ENCODE measurements at places on chromosomes 5 and 9.

DNA sequence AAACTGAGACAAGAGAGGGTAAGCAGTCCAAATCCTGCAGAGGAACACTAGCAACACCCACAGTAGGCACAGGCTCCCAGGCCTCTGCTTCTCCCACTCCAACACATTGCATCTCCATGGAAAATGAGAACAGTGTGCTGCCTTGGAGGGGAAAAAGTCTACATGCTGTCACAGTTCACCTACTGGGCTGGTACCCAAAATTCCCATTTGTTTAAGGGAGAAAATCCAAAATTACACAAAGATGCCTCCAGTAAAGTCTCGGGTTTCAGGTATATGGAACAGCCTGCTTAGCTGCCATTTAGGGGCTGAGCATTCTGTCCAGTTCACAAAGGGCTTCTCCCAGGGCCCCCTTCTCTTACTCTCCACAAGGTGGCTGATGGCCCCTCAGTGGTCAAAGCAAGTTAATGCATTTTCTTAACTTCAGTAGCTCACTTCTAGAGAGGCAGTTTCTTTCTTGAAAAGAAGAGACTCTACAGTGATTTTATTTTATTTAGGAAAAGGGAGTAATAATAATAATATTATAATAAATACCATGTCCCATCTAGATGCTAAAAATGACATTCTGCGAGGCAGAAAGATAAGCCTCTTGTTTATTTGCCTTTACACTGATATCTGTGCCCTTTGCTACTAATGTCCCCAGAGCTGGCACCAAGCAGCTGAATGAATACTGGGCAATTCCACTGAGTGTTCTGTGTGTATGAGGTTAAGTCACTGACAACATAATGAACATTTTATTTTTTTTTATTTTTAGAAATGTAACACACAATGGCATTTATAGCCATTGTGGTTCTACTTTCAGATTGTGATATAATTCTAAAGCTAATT lies 89.4 kb downstream of the RGS7BP start:
- peak; percentile 63 for DNase-seq

GRCh38 chr5:140590861-140591260 lies 26.2 kb downstream of the SLC35A4 start:
- DNase-seq, result no peak

- DNase-seq, result peak; percentile 46
Observed at GRCh38 chr5:96601715-96602244, 60.4 kb upstream of the CAST start.

- DNase-seq, result no peak
Observed at GRCh38 chr9:127853312-127854183, 910 bp downstream of the ENG start.

DNA sequence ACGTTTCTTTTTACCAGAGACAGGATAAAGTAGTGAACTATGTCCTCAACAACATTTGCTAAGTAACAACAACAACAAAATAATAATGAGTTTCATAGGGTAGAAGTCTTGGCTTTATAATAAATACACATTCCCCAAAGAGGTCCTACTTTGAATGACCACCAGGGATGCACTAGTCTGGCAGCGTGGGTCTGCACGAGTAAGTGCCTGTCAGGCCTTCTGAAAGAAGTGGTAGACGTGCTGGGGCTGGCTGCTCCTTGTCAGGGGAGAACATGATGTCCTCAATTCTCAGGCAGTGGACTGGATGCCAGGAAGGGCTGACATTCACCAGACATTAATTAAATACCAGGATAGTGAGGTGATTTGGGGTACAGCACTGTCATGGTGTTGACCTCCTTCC lies 331.1 kb downstream of the TMEM38B start:
- DNase-seq, result no peak

DNA sequence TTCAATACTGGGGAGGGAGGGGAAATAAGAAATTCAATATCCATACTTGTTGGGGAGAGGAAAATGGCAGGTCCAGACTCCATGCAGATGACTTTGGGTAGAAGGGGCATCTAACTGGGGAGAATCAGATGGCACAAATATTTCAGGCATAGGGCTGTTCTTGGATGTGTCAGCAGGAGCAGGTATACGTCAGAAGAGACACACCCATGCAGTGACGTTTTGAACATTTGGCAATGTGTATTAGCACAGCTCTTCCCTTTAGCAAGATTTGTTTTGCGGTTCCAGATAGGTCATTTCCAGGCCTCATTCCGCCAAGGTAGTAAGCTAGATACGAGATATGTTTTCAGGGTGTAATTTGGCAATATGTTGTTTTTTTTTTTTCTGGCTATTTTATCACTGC lies 187.2 kb upstream of the CDH10 start:
- DNase-seq, result no peak

GRCh38 chr9:749716-750115 lies 91.8 kb upstream of the DMRT1 start:
- DNase-seq, result no peak

GRCh38 chr5:141872496-141873356 lies 5.5 kb downstream of the PCDH1 start:
- DNase-seq, result no peak

DNA sequence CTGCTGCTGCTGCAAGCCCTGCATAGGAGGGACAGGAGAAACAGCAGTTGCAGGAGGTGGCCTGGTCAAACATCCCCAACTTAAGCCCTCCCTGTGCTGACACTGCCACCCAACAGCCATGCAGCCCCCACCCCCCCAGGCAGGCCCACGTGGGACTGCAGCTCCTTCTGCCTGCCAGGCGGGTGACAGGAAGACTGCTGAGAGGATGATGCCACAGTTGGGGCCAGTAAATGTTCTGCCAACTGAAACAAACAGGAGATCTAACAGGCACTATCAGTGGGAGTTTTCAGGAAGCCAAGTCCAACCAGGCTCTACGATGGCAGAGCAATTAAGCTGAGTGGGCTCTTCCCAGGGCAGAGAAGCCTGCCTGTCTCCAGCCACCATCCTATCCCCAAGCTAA lies 31.1 kb downstream of the DIRAS2 start:
- DNase-seq, result no peak

DNA sequence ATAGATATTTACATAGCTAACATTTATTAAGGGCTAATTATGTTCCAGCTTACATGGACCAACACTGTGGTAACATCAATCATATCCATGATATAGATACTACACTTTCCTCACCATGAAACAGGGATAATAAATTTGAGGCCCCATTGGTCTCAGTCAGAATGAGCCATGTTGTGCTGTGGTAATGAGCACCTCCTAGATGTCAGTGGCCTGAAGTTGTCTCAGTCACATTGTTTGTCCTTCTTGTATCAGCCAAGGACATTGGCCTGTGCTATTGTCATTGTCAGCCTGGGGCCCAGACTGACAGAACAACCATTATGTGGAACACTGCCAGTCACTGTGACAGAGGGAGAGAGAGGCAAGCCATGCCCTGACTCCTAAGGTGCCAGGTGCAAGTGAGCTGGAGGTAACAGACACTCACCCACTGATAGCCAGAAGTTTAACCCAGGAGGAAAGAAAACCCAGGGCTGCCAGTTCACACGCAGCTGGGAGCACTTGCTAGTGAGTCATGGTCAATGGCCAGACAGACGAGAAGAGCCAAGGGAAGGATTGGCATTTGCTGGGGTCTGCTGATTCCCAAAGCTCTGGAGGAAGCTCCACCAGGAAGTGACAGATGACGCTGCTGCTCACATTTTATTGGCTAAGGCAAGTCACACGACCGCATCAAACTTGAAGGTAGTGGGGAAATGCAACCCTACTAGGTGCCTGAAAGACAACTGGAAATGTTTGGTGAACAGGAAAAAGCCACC lies 224.2 kb downstream of the MELK start:
- no peak for DNase-seq

- DNase-seq, result no peak
Observed at GRCh38 chr5:170469414-170469813, 34.4 kb upstream of the KCNIP1 start.

DNA sequence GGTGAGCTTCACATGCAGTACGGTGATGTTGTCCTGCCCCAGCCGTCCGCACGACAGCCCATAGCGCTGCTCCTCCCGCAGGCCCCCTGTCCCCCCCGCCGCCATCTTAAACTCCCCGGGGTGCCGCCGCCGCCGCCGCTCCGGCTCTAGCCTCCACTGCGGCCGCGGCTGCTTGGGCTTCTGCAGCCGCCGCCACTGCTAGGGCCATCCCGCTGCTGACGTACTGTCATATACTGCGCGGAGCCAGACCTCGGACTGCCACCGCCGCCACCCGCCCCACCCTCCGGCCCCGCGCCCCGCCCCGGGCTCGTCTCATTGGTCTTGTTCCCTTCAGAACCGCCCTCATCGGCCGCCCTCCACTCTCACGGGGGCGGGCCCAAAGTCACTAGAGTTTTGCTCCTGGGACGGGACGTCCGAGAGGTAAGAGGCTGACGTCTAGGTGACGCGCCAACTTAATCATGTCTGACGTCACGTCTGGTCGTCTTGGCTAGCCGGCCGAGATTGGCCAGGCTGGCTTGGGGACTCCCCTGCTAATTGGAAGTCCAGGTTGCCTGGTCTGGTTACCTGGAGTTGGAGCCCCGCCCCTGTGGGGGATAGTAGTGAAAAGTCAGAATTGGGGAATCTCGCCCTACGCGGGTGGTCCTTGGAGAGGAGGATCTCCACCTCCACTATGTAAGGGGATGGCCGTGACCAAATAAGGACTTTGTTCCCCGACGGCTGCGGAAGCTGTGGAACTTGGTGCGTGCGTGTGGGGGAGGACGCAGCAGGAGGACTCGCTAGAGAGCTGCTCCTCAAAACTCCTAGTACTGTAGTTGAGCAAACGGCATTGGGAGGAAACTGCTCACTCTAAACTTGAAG lies at the start of gene ELL2:
Gene ELL2 (minus strand): TSS at position 235 of the 858 bp plus-strand sequence. CDS start 130 bp downstream, at position 105.
- peak; percentile 72 for DNase-seq

GRCh38 chr5:111345731-111346130 lies 121.5 kb downstream of the CAMK4 start:
- DNase-seq, result no peak

GRCh38 chr9:86202338-86202882 lies 57.0 kb downstream of the C9orf153 start:
- peak; percentile 40 for DNase-seq

DNA sequence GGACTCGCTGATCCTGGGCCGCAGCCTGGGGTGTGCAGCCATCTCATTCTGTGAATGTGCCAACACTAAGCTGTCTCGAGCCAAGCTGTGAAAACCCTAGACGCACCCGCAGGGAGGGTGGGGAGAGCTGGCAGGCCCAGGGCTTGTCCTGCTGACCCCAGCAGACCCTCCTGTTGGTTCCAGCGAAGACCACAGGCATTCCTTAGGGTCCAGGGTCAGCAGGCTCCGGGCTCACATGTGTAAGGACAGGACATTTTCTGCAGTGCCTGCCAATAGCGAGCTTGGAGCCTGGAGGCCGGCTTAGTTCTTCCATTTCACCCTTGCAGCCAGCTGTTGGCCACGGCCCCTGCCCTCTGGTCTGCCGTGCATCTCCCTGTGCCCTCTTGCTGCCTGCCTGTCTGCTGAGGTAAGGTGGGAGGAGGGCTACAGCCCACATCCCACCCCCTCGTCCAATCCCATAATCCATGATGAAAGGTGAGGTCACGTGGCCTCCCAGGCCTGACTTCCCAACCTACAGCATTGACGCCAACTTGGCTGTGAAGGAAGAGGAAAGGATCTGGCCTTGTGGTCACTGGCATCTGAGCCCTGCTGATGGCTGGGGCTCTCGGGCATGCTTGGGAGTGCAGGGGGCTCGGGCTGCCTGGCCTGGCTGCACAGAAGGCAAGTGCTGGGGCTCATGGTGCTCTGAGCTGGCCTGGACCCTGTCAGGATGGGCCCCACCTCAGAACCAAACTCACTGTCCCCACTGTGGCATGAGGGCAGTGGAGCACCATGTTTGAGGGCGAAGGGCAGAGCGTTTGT lies 19.9 kb downstream of the PTGES2 start:
- DNase-seq, result no peak

DNA sequence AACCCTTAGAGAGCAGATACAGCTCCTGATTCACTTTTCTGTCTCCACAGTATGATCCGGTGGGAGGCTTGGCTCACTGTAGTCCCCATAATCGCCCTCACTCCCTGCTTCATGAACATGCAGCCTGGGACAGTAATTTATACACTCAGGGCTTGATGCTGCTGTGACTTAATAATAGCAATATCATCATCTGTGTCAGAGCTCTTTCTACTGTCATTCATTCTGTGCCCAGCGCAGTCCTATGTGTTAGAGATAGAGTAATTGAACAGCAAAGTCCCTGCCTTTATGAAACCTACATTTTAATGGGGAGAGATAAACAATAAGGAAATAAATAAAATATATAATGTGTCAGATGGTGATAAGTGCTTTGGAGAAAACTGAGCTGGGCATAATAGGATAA lies 2.8 kb upstream of the HEMGN start:
- no peak for DNase-seq

DNA sequence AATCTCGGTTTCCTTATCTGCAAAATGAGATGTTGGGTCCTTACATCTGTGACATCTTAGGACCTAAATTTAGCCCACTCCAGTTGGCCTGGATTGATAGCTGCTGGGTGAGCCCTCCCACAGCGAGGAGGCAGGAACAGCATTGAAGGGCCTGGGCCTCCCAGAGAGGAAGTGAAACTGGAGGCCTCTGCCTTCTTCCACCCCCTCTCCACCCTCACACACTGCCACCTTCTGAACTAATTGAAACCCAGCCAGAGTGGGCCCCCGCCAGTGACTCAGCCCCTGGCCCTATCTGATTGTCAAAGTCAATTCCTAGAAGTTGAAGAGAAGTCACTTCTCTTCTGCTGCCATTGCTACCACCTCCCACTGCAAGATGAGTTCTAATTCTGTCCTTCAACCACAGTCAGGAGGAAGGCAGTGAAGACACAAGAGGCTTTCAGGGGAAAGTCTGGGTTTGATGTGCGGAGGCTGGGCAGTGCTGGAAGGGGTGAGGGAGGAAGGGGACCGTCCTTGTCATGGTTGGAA lies 55.2 kb upstream of the NEK6 start:
- no peak for DNase-seq

DNA sequence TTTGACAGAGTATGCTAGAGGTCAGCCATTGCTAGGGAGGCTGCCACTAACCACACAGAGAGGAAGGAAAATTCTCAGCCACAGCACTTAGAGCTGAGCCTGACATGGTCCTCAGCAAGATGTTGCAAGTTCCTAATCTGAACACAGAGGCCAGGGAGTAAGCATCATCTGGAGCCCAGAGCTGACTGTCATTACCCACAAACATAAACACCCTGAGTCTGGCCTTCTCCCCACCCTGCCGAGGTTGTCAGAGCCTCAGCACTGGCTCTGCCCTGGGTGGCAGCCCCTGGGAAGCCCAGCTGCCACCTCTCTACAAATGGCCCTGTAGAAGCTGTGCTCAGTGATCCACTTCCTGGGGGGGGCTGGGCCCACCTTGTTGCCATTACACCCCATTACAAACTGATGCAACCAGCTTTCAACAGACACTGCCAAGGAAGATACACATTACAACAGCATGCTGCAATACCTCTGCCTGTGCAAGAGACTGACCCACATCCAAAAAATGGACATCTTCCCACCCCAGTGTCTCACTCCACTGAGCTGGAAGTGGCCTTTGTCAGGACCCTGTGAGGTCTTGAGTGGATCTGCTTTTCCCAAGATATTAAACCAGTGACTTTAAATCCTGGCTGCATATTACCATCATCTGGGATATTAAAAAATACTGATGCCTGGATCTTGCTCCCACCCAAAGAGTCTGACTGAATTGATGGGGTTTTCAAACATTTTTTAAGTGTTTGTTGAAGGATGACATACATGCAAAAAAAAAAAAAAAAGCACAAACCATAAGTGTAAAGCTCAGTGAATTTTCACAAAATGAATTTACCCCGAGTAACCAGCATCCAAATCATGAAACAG lies 33.0 kb downstream of the IRF1 start:
- no peak for DNase-seq
